Natural killer cell (primary cell): ENCODE measurements at places on chromosomes 3 and 15.

DNA sequence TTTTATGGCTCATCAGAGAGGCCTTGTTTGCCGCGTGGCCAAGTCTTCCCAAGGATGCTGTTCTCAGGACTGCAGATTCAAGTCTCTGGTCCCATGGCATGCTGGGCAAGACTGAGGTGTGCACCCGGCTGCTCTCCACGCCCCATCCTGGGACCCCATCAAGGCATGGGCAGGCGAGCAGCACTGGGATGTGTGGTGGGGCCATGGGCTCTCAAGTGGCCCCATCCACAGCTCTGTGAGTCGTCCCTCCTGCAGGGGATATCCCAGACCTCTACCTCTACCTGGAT is 13.1 kb upstream of the GP9 start:
- no peaks in the 10 kb centered on the region for H3K36me3 ChIP-seq
- H3K27ac ChIP-seq, result no peak overlapping the region
- DNase-seq, result no peak
- H3K4me1 ChIP-seq, result peaks cover 11% of the 10 kb centered on the region
- H3K27me3 ChIP-seq, result no peaks in the 10 kb centered on the region

DNA sequence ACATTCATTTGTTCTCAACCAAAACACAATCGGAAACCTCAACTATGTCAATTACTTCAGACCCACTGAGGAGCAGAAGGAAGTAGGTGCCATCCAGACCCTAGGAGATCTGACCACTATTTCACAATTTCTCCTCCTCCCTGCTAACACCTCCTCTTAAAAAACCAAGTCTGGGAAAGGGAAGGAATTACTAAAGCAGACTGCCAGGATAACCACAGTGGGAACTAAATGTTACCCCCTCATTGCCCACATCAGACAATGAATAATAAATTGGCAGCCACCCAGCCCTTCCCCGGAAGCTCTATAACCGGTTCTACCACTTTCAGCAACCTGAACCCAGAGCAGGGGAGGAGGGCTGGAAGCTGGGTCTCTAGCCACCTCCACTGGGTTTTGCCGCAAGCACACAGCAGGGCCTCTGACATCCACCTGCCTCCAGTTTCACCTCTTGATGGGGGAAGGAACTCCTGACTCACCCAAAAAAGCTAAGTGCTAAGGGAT is 17.6 kb downstream of the C15orf62 start:
- no peaks in the 10 kb centered on the region for H3K27me3 ChIP-seq
- H3K4me1 ChIP-seq, result peaks cover 26% of the 10 kb centered on the region

GRCh38 chr3:176953106-176954060 is 243.9 kb downstream of the TBL1XR1 start:
- no peaks in the 10 kb centered on the region for H3K27me3 ChIP-seq
- H3K4me1 ChIP-seq, result no peaks in the 10 kb centered on the region
- H3K4me3 ChIP-seq, result no peak overlapping the region
- H3K36me3 ChIP-seq, result no peaks in the 10 kb centered on the region
- no peak for DNase-seq
- H3K27ac ChIP-seq, result no peak overlapping the region

DNA sequence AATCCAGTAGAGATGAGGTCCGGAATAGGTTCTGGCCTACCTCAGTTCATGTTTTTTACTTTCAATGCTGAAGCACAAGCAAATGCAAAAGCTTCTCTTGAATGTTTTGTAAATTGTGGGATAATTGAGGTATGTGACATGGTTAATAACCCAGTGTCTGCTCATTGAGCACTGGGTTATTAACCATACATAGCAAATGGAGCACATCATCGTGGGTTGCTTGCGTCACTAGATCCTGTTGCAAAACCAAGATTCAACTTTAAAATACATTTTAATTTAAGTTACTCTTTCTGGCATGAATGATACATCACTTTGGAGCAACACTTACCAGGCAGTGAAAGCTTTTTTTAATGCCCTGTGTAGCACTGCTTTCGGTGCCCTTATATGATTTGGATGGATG is 165.6 kb downstream of the IGF1R start:
- DNase-seq, result no peak
- no peak overlapping the region for H3K27ac ChIP-seq
- H3K4me3 ChIP-seq, result no peak overlapping the region
- no peaks in the 10 kb centered on the region for H3K27me3 ChIP-seq
- no peaks in the 10 kb centered on the region for H3K36me3 ChIP-seq

- no peaks in the 10 kb centered on the region for H3K27me3 ChIP-seq
- H3K4me3 ChIP-seq, result no peak overlapping the region
- H3K4me1 ChIP-seq, result no peaks in the 10 kb centered on the region
- DNase-seq, result no peak
- H3K27ac ChIP-seq, result no peak overlapping the region
Observed at GRCh38 chr15:39472621-39473297, 108.1 kb upstream of the THBS1 start.

DNA sequence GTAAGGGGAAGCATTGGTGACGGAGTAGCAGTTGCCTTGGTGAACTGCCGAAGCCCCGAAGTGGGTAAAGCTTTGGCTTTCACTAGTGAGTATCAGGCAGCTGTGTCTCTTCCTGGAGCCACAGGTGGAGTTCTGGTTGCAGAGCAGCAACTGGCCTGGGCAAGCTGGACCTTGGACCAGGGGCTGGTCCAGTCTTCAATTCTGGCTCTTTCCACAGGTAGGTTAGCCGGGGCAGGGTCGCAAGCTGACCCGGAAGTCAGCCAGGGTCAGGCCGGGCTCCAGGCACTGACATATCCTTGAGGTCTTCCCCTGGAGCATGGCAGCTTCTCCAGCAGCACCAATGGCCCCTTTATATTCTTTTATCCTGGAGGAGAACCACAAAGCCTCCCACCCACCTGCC is 73.2 kb downstream of the TMEM44 start:
- no peaks in the 10 kb centered on the region for H3K36me3 ChIP-seq
- no peak overlapping the region for H3K27ac ChIP-seq
- no peak overlapping the region for H3K4me3 ChIP-seq
- no peaks in the 10 kb centered on the region for H3K4me1 ChIP-seq
- H3K27me3 ChIP-seq, result no peaks in the 10 kb centered on the region

DNA sequence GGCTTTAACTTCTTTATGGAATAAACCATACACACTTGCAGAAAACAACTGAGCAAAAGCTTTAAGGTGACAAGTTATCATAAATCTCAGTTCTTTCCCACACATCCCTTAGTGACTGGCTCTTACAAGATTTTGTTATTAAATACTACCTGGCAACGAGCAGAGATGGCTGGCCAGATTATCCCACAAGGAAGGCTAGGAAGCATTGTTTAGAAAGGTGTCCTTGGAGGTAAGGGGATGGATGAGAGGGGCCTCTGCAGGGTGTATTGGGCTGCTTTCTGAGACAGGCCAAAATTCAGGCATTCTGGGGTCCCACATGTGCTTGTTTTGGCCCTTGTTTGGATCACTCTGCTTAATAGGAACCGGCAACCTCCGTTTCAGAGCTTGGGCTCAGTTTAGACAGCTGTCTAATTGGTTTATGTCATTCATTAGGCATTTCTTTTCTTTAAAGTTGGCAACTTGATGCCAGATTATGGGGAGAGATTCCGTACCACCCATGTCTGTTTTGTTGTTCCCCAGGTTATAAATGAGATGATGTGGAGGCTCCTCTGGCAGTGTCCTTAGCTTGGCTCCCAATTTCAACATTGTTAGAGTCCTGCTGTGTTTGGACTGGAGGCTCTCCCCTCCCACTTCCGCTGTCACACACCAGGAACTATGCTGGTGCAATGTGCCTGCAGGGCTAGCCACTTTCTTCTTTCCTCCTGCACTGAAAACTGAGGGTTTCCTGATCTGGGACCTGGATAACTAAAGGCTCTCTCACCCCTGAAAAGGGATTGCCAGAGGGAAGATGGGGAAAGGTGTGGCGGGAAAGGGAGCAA is 121.1 kb downstream of the TPRG1 start:
- no peaks in the 10 kb centered on the region for H3K4me1 ChIP-seq
- H3K27me3 ChIP-seq, result no peaks in the 10 kb centered on the region
- no peaks in the 10 kb centered on the region for H3K36me3 ChIP-seq
- H3K4me3 ChIP-seq, result no peak overlapping the region

DNA sequence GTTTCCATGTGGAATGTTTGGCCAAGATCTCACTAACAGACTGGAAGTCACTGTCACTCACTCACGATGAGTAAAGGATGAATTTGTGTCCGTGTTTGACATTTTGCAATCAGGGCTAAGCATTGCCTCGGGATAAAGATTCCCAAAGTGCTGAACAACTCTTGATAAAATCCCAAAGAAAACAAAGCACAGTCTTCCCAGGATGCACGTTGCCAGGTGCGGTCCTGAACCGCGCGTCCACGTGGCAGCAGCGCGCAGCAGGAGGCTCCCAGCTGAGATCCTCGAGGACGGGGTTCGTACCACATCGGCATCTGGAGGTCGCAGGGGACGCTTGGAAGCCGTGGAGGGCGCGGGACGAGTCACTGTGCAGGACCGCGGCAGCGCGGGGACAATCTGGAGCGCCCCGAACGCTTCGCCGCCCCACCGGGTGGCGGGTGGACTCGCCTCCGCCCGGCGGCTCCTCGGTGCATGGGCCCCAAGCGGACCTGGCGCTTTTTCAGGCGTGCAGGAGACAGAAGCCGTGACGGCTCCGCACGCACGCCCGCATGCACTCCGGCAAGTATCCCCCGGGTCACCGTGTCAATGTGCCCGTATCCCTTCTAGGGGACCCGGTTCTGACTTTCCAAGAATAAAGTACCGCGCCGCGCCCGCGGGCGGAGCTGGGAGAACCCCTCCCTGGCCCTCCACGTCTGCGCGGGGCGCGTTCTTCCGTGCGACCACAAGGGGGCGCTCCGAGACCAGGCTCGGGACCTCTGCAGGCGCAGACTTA is 17.7 kb downstream of the CPN2 start:
- H3K36me3 ChIP-seq, result no peaks in the 10 kb centered on the region
- H3K27me3 ChIP-seq, result peaks cover 10% of the 10 kb centered on the region
- peaks cover 9% of the 10 kb centered on the region for H3K4me1 ChIP-seq
- no peak overlapping the region for H3K27ac ChIP-seq
- H3K4me3 ChIP-seq, result no peak overlapping the region

DNA sequence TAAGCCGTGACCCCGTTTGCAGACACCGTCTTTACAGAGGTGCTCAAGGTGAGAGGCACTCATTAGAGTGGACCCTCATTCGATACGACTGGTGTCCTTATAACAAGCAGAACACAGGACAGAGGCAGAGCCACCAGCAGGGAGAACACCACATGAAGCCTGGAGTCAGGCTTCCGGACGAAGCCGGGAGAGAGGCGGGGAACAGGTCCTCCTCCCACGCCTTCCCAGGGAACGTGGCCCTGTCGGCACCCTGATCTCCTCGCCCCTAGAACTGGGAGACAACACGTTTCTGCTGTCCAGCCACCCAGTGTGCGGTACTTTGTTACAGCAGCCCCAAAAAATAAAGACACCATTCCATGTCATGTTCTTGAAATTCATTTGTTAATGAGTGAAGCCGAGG is 33.6 kb downstream of the ZDHHC19 start:
- H3K4me1 ChIP-seq, result peaks cover 35% of the 10 kb centered on the region
- no peak for DNase-seq
- H3K4me3 ChIP-seq, result no peak overlapping the region
- H3K27ac ChIP-seq, result no peak overlapping the region

GRCh38 chr3:113968986-113969385 is 21.2 kb downstream of the ZDHHC23 start:
- H3K4me1 ChIP-seq, result no peaks in the 10 kb centered on the region
- DNase-seq, result no peak
- H3K27ac ChIP-seq, result no peak overlapping the region
- no peaks in the 10 kb centered on the region for H3K27me3 ChIP-seq
- no peak overlapping the region for H3K4me3 ChIP-seq
- no peaks in the 10 kb centered on the region for H3K36me3 ChIP-seq

GRCh38 chr3:111747490-111747889 is 111.6 kb upstream of the PHLDB2 start:
- no peak for DNase-seq
- H3K27ac ChIP-seq, result no peak overlapping the region
- no peaks in the 10 kb centered on the region for H3K27me3 ChIP-seq
- H3K4me1 ChIP-seq, result no peaks in the 10 kb centered on the region

DNA sequence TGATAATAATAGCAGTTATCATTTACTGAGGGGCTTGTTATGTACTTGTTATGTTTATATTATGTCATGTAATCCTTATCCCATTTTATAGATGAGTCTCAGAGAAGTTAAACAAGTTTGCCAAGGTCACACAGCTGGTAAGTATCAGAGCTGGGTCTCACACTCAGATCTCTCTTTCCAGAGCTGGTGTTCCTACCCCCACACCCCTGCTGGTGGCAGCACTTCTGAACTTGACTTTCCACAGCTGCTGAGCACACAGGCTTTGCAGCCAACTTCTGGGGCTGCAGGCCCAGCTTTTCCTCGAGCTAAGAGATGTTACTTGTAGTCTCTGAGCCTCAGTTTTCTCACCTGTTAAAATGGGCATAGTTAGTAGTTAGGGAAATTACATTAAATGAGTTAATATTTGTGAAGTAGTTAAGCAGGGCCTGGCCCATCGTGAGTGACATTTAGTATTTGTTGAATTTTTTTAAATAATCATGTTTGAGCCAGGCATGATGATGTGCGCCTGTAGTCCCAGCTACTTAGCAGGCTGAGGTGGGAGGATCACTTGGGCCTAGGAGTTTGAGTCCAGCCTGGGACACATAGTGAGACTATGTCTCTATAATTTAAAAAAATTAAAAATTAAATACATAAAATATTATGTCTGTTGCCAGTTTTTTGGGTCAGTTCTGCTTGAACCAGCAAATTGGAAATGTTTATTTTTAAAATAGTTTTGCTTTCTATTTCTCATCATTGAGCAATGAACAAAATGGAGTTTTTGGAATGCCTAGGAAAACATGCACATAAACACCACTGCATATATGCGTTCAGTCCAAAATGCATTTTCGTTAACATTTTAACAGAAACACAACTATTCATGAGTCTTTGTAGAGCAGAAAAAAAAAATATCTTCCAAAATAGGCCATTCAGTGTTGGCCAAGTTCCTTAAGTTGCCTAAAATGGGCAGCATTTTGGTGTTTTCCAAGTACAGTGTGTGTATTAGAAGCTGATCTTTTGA is 87.3 kb downstream of the SMAD6 start:
- no peaks in the 10 kb centered on the region for H3K4me1 ChIP-seq
- H3K27me3 ChIP-seq, result no peaks in the 10 kb centered on the region
- no peak overlapping the region for H3K4me3 ChIP-seq
- DNase-seq, result no peak

DNA sequence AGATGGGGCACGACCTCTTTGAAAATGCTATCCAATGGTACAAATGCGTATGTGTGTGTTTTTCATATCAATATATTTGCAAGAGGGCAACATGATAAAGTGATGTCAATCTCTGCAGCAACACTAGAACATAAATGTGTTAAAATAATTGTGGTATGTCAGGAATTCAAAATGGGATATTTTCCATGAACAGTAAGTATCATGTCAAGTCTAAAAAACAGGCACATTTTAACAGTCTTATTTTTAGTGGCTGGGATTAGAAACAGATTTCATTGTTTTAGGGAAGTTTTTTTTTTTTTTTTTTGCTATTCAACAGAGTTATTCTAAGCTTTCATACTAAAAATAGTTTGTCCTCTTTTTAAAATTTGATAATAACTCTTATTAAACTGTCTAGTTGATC is 209.8 kb downstream of the GAP43 start:
- H3K36me3 ChIP-seq, result no peaks in the 10 kb centered on the region
- H3K4me1 ChIP-seq, result no peaks in the 10 kb centered on the region
- H3K27me3 ChIP-seq, result no peaks in the 10 kb centered on the region
- H3K27ac ChIP-seq, result no peak overlapping the region
- no peak overlapping the region for H3K4me3 ChIP-seq

- no peak for DNase-seq
- H3K36me3 ChIP-seq, result no peaks in the 10 kb centered on the region
- no peaks in the 10 kb centered on the region for H3K4me1 ChIP-seq
- no peaks in the 10 kb centered on the region for H3K27me3 ChIP-seq
- no peak overlapping the region for H3K27ac ChIP-seq
Observed at GRCh38 chr3:36397841-36398240, 17.5 kb downstream of the STAC start.
